ENCODE measurements at places on chromosomes 5 and 9. TPM values are rescaled to one million over a fixed set of nuclear protein-coding genes. Genes with fewer than 3 reads are reported as not detected.

GARIN3 gene
- not detected for total RNA-seq

WDR31 gene
- 4.5 TPM for total RNA-seq

G3BP1 gene
- 148 TPM for total RNA-seq

IFNA13 gene
- total RNA-seq: 1.1 TPM

PCDHA8 gene
- total RNA-seq: 0.38 TPM

SLC31A1 gene
- total RNA-seq: 48.4 TPM

ZDHHC11 gene
- total RNA-seq: 28.7 TPM

C5orf52 gene
- not detected for total RNA-seq

FAM200C gene
- 6.1 TPM for total RNA-seq

DNA sequence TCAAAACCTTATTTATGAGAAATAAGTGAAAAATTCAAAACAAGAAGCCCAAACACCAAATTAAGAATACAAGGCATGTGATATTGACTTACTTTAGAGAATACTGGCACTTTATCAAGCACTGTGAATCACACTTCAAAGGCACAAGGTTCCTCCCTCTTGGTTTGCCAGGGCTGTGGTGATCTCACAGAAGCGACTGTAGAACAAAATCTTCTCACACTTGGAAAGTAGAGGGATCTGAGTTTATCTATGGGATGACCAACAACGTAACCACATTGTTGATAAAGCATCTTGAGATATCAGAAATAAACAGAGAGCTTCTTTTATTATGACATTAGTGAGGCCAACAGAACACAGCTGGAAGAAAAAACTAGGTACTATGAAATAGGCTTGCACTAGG lies 295.9 kb downstream of the NFIB start:
- H3K27ac ChIP-seq: no peak overlapping the region
- no peaks in the 10 kb centered on the region for H3K4me1 ChIP-seq
- H3K4me3 ChIP-seq: no peak overlapping the region
- no peaks in the 10 kb centered on the region for H3K27me3 ChIP-seq

GRCh38 chr5:32083981-32084430 lies 90.1 kb downstream of the GOLPH3 start:
- H3K4me3 ChIP-seq: no peak overlapping the region
- peaks cover 37% of the 10 kb centered on the region for H3K36me3 ChIP-seq
- H3K27ac ChIP-seq: no peak overlapping the region
- no peak for DNase-seq
- H3K4me1 ChIP-seq: no peaks in the 10 kb centered on the region

DNA sequence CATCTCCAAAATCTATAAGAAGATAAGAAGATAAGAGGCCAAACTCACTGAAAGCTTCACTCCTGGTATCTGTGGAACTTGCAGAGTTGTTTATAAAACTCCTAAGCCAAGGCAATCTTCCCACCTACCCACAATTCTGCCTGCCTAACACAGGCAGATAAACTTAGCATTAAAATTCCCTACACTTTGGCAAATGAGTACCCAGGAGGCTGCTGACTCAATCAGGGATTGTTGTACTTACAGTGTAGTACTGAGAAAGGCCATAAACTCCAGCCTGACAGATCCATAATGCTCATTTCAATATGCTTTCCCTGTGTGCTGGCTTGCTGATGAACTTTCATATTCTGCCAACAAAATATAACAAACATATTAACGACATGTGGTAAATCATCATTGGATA lies 725.2 kb downstream of the BRINP1 start:
- H3K27ac ChIP-seq: no peak overlapping the region
- peaks cover 9% of the 10 kb centered on the region for H3K4me1 ChIP-seq
- no peak overlapping the region for H3K4me3 ChIP-seq
- no peaks in the 10 kb centered on the region for H3K36me3 ChIP-seq
- H3K27me3 ChIP-seq: no peaks in the 10 kb centered on the region

DNA sequence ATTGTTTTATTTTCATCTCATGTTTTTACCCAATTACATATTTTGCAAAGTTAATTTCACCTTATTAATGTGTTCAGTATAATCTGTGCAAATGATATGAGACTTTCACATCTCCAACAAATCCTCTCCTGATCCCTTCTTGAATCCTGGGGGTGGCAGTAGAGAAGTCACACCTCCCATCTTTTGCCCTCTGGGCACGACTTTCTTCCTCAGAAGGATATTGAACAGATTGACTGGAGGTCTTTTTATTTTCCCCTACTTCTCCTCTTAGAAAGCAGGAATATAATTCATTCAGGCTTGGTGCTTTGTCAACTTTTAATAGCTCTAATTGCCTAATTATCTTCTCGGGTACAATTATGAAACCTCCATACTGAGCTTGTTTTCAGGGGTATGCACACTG lies 1037.1 kb upstream of the NUDT12 start:
- no peak for DNase-seq
- no peak overlapping the region for H3K27ac ChIP-seq
- H3K27me3 ChIP-seq: no peaks in the 10 kb centered on the region
- no peak overlapping the region for H3K4me3 ChIP-seq

DNA sequence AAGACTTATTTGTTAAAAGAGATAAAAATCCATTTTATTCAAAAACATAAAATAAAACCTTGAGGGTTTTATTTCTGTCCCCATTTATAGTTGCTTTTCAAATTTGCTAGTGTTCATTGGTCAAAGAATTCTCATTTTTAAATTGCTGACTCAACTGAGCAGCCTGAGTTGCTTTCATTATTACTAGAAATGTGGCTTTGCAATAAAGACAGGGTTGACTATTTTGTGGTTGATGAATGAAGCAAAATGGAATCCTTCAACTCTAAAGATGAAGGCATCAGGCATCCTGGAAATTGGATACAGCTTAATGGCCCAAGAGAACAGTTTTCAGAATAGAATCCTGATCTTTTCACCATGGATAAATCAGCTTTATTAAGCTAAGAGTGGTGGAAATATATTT lies 23.9 kb upstream of the PPP3R2 start:
- no peak overlapping the region for H3K4me3 ChIP-seq
- no peak for DNase-seq
- no peak overlapping the region for H3K27ac ChIP-seq

DNA sequence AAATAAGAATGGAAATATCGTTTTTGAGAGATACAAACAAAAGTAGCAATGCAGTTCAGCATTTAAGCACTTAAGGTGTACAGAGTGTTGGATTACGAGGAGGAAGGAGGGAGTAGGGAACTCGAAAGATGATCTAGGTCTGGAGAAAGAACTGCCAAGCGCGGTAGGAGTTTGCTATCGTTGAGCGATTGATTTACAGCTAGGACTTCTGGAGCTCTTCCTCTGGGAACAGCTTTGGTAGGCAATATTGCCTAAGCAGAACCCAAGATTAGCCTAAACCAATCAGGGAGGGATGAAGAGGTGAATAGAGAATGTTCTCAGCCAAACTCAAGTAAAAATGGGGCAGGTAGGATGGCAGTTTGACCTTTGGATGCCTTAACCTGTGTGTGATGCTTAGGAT lies 965 bp downstream of the CLTA start:
- H3K36me3 ChIP-seq: peaks cover 11% of the 10 kb centered on the region
- no peak for DNase-seq
- no peaks in the 10 kb centered on the region for H3K27me3 ChIP-seq

- H3K4me3 ChIP-seq: no peak overlapping the region
- no peak for DNase-seq
- H3K27ac ChIP-seq: no peak overlapping the region
- no peaks in the 10 kb centered on the region for H3K27me3 ChIP-seq
- no peaks in the 10 kb centered on the region for H3K36me3 ChIP-seq
- H3K4me1 ChIP-seq: no peaks in the 10 kb centered on the region
These were observed 71.2 kb downstream of the TENT4A start for GRCh38 chr5:6784481-6784880.

DNA sequence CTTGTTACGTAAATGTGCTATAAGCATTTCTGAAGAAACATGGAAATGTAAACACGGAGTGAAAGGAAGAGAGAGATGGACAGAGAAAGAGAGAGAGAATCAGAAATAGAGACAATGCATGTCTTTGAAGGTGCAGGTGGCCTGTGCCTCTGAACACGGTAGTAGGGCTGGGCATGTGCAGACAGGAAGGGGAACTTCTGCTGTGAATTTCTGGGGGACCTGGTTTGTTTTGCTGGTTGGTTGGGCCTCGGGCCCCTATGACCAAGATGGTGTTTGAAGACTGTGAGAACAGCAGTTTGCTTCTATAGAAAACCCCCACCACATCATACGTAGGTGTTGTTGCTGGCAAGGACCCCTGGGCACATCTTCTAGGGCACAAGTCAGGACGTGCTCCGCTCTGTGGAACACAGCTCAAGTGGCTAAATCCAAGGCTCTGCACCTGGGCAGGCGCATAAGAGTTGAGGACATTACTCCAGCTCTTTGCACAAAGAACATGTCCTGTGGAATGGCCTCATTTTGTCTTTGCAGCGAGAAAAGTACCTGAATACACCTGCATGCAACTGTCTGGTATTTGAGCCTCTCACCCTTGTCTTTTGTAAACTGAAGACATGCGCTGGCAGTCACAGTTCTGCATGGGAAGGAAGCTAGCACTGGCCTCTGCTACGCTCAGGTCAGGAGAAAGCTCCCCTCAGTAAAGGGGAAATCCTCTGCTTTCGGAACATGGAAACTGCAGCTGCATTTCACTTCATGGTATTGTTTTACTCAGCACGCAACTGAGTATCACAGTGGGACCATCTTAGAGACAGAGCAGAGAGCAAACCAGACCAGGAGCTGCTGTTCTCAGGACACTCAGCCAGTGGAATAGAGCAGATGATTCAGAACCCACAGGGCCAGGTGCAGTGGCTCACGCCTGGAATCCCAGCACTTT lies 2.7 kb downstream of the OR2V2 start:
- no peaks in the 10 kb centered on the region for H3K4me1 ChIP-seq
- peaks cover 8% of the 10 kb centered on the region for H3K27me3 ChIP-seq
- H3K4me3 ChIP-seq: no peak overlapping the region
- DNase-seq: no peak

DNA sequence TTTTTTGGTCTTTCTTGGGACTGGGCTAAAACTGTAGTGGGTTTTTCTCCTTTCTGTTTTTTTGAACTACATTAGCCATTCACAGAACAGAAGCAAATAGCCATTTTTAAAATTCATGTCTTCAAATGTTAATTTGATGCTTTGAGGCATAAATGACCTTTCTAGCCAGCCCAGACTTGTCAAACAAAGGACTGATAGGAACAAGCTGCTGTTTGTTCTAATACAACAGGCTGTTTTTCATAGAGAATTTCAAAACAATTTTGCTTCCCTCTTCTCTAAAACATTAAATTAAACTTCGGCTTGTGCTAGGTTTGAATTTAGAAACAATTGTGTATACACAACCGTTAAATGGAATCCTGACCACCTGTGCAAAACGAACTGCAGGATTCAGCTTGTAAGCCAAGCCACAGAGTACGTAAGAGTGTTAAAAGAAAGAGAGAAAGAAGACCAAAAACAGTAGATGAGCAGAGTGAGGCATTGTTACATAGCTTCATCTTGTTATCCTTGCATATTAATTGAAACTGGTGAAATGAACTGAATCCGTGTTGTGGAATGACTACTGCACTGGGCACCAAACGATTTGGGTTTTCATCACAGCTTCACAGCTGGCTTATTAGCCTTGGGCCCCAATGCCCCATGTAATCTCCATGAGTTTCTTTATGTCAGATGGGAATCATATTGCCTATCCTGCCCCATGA lies 100.0 kb downstream of the ZSWIM6 start:
- no peak overlapping the region for H3K4me3 ChIP-seq
- H3K36me3 ChIP-seq: no peaks in the 10 kb centered on the region
- H3K4me1 ChIP-seq: peaks cover 4% of the 10 kb centered on the region
- no peaks in the 10 kb centered on the region for H3K27me3 ChIP-seq
- DNase-seq: no peak

GRCh38 chr9:107251756-107252322 lies 31.2 kb upstream of the RAD23B start:
- no peaks in the 10 kb centered on the region for H3K27me3 ChIP-seq
- no peak overlapping the region for H3K27ac ChIP-seq
- DNase-seq: no peak

- peak overlapping the region; percentile 98 for H3K27ac ChIP-seq
- DNase-seq: no peak
- no peaks in the 10 kb centered on the region for H3K36me3 ChIP-seq
- H3K4me3 ChIP-seq: peak overlapping the region; percentile 60
- peaks cover 5% of the 10 kb centered on the region for H3K27me3 ChIP-seq
These were observed 31.5 kb upstream of the SPRY4 start for GRCh38 chr5:142356349-142356715.

DNA sequence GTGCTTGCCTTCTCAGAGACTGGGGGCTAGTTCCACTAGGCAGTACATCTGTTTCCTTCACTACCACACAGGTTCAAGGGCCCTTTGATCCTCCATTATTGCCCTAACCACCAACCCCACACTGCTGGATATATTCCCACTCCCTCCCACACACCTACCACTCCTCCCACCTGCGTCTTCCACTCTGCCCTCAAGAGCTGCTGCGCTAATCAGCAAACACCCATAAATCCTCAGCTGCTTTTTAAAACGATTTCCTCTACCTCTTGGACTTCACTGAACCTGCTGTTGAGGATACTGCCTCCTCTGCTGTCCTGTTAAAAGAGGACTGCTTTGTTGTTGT lies 120.9 kb downstream of the MAPKAP1 start:
- H3K36me3 ChIP-seq: peaks cover 18% of the 10 kb centered on the region
- no peak overlapping the region for H3K4me3 ChIP-seq
- no peaks in the 10 kb centered on the region for H3K27me3 ChIP-seq
- H3K27ac ChIP-seq: no peak overlapping the region

GRCh38 chr9:126325821-126326220 lies 808 bp upstream of the MVB12B start:
- no peaks in the 10 kb centered on the region for H3K27me3 ChIP-seq
- H3K27ac ChIP-seq: peak overlapping the region; percentile 82
- peaks cover 30% of the 10 kb centered on the region for H3K4me1 ChIP-seq
- peak overlapping the region; percentile 54 for H3K4me3 ChIP-seq
- DNase-seq: no peak
- H3K36me3 ChIP-seq: no peaks in the 10 kb centered on the region

- H3K4me3 ChIP-seq: no peak overlapping the region
- H3K27me3 ChIP-seq: no peaks in the 10 kb centered on the region
- no peak overlapping the region for H3K27ac ChIP-seq
- DNase-seq: no peak
- H3K36me3 ChIP-seq: peaks cover 83% of the 10 kb centered on the region
These were observed 26.0 kb downstream of the GOLGA1 start for GRCh38 chr9:124914753-124915405.

DNA sequence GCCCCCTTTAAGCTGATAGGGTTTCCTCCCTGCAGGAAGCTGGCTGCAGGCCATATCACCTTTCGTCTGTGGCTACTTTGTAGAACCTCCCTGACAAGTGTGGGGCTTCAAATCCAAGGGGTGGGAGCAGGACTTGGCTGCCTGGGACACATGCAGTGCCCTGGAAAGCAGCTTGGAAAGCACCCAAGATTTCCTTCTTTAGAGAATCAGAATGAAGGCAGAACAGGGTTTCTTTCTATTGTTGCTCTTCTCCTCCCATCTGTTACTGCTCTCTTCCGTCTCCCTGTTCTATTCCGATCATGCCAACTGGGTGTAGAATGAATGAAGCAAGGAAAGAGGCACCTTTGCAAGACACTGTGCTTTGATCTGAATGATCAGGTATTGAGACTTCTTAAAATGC lies 282.2 kb downstream of the MED10 start:
- no peak overlapping the region for H3K4me3 ChIP-seq
- DNase-seq: no peak
- no peaks in the 10 kb centered on the region for H3K36me3 ChIP-seq
- no peaks in the 10 kb centered on the region for H3K27me3 ChIP-seq
- H3K27ac ChIP-seq: no peak overlapping the region
